ENCODE measurements at places on chromosomes 7 and 10.

- no peak for DNase-seq
These were observed 25.3 kb downstream of the ANXA8 start for GRCh38 chr10:47458466-47459154.

DNA sequence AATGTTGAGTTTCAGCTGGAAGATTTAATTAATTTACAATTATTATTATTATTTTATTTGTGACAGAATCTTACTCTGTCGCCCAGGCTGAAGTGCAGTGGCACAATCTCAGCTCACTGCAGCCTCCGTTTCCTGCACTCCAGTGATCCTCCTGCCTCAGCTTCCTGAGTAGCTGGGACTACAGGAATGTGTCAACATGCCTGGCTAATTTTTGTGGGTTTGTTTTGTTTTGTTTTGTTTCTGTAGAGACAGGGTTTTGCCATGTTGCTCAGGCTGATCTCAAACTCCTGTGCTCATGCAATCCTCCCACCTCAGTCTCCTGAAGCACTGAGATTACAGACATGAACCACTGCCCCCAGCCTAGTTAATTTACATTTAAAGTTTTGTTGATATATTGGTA lies 93.8 kb upstream of the MEOX2 start:
- no peak for DNase-seq

- no peak for DNase-seq
These were observed 41.3 kb upstream of the ARL4A start for GRCh38 chr7:12646139-12646538.

DNA sequence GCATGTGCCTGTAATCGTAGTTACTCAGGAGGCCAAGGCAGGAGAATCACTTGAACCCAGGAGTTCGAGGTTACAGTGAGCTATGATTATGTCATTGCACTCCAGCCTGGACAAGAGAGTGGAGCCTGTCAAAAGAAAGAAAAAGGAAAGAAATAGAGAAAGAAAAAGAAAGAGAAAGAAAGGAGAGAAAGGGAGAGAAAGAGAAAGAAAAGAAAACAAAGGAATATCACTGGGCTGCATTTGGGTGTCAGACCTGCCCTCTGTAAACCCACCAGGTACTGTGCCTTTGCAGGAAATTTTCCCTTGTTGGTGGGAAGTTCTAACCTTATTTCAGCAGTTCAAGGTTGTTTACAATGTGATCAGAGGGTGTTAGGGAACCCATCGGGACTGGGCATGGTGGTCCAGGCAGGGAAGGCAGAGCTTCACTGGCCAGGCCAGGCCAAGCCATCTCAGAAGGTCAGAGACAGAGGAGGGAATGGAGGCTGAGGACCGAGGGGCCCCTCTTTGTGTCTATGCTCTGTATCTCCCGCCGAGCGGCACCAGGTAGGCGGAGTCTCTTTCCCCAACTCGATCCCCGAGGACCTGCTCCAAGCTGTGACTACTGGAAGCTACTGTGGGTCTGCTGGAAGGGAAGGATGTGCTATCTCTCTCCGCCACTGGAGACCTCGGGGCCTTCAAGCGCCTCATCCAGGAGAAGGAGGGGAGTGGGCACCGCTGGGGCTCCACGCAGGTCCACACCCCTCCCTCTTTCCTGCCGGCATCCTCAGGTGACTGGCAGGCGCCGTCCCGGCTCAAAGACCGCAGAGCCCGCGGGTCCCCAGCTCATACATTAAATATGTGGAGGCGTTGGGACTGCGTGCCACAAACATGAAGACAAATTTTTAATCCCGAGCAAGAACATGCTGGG lies 15.2 kb upstream of the KAZALD1 start:
- DNase-seq: no peak

DNA sequence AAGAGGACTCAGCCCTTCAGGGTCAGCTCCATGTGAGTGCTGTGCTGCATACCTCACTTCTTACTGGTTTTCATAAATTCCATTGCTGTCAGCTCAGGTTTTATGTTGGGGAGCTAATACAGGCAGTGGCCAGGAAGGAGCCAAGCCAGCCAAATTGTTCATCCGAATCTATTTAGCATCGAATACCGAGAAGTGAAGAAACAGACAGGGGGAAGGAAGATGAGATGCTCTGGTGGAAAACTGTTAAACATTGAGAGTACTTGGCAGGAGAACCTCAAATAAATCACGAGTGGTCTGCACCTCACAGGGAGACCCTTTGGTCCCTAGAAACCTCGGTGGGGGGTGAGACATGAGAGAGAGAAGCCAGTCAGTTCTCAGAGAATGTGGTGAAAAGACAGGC lies 196.0 kb upstream of the TMEM72 start:
- no peak for DNase-seq

GRCh38 chr10:79024720-79025198 lies 44.0 kb upstream of the ZMIZ1 start:
- DNase-seq: no peak

All from GM13976 (cell line).